ENCODE measurements at places on chromosomes 13 and 19.

DNA sequence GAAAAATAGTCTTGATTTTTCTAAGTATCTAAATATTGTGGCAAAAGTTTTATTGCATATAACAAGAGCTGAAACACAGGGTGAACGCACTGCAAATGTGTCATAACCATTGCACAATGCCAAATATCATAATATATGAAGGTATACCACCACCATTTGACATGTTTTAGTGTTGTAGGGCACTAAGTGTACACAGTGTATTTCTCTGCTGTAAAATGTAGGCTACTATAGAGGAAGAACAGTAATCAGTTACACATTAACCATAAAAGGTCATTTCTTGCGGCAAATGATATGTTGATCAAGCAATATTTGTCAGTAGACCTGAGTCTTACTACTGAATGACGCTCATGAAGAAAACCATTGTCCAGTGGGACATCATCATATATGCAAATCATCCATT, 18.3 kb upstream of the KLF5 start:
- DNase-seq, result no peak

- DNase-seq, result no peak
Observed at GRCh38 chr19:55321466-55322137, 3.5 kb downstream of the TMEM150B start.

DNA sequence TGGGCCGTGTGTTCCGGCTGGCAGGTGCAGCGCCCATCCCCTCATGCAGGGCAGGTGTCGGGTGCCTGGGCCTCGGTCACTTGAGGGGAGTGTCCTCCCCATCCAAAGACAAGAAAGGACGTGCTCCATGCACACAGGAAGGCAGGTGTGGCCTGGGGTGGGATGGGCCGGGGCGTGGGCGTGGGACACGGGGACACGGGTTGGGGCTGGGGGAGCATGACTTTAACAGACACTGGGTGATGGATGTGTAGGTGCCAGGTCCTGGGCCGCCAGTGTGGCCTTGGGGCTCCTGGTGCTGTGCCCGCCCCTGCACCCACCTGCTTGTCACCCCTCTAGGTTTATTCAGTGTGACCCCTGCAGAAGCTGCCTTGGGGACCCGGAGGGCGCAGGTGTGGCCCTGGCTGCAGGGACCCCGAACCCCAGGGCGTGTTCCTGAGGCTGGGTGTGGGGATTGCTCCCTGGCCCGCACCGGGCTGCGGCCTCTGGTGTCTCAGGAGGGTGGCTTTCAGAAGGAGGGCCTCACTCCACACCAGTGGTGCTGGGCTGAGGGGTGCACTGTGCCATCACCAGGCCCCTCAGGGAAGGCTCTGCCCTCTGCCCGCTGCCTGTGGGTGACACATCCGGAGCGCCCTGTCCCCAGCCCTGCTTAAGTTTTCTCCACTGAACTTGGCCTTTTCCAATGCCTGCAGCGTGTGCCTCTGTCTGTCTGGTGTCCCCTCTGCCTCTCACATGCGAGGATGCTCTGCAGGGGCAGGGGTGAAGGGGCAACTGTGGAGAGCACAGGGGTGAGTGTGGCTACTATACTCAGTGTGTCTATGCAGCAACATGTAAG, 5.2 kb downstream of the TMEM255B start:
- DNase-seq, result no peak

DNA sequence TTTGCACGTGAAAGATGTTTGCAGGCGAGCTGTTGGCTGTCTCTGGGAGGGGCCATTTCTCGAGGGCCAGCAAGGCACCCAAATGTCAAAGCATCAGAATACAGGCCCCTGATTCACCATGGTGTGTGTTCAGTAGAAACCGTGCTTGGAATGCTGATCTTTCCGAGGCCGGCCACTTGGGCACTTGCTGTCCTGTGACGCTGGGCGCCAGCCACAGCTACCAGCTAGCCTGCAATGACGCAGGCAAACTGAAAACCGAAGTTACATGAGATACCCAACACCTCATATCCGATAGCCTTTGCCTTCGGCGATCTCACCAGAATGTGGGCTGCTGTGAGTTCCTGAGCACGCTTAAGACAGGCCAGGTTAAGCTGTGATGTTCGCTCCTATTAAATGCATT, 12.0 kb downstream of the THOP1 start:
- DNase-seq, result no peak

DNA sequence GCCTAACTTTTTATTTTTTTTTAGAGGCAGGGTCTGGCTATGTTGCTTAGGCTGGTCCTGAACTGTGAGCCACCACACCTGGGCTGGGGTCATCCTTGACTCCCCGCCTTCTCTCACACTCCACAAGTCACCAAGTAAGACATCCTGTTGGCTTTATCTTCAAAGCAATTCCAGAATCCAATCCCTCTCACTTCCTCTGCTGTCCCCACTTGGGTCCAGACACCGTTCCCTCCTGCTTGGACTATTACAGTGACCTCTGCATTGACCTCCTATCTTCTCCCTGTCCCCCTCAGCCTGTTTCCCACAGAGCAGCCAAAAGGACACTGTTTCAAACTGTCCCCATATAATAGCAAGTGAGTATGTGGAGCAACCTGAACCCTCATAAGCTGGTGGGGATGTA, 4.7 kb upstream of the GNG8 start:
- DNase-seq, result no peak

DNA sequence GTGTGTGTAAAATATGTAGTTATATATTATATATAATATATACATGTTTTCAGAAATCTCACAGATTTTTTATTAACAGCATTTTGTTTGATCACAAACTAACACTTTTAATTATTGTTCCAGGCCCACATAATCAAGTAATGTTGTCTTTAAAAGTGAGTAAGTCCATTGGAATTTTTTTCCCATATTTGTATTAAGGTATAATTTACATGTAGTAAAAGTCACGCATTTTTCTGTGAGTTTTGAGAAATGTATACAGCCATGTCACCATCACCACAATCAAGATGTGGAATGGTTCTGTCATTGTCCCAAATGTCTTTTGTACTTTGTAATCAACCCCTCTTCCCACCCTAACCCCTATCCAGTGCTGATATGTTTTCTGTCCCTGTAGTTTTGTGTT, 120.0 kb upstream of the RFC3 start:
- DNase-seq, result no peak

DNA sequence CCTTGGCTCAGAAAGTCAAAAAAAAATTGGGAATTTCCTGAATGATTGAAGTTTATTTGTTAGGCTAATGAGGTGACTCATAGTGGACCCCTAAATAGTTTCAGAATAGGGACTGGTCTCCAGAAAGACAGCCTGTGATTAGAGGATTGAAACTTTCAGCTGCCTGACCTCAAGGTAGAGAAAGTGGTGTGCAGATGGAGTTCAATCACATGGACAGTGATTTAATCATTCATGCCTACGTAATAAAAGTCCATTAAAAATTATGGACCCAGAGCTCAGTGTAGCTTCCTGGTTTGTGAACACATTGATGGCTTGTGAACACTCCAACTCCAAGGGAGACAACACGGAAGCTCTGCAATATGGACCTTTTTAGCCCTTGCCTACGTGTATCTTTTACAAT, 533.2 kb upstream of the PCDH9 start:
- no peak for DNase-seq

DNA sequence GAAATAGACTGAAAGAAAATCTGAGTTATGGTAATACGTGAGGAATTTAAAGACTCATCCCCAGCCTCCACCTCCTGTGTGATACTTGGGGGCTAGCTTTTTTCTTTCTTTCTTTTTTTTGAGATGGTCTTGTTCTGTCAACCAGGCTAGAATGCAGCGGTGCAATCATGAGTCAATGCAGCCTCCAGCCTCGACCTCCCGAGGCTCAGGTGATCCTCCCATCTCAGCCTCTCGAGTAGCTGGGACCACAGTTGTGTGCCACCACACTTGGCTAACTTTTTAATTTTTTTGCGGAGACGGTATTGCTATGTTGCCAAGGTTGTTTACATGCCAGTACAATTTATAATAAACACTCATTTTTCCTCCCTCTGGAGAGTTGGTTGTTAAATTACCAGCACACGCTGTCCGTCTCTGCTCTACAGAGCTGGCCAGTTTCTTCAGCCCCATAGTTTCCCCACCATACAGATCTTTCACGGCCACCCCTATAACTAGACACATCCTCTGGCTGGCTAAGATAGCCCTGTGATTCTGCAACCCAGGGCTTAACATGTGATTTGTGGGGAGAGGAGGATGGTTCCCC, 4.8 kb downstream of the TNFSF9 start:
- no peak for DNase-seq

- no peak for DNase-seq
Observed at GRCh38 chr13:60175571-60175970, 11.8 kb upstream of the DIAPH3 start.

DNA sequence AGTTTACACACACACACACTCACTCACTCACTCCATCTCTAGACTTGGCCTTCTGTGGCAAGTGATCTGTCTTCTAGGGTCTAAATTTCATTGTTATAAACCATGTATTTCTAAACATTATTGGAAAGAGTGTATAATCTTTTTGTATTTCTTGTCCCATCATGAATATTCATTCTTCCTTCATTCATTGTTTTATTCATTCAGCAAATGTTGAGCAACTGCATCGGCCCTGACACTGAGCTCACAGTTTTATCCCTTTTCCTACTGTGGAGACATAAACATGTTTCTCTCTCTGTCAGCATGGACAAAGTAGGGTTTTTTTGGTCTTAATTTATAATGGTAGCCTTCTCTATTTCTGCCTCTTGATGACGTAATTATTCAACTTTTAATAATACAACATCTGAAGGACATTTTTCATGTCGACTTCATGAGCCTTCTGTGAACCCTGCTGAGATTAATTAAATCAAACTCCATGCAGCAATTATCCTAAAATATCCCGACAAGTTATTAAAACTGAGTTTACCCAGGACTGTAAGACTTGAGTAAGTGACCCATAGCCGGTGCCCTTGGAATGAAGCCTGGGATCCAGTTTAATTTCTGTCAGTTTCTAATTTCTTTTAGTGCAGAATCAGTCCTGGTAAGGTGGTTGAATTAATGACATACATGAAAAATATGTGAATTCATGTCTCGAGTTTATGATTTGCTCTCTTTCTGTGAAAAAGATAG, 7.3 kb downstream of the SPATA13 start:
- DNase-seq, result no peak

GRCh38 chr13:48750588-48751383, 97.1 kb downstream of the CYSLTR2 start:
- no peak for DNase-seq

GRCh38 chr13:30116379-30116778, 191.0 kb downstream of the KATNAL1 start:
- DNase-seq, result no peak

DNA sequence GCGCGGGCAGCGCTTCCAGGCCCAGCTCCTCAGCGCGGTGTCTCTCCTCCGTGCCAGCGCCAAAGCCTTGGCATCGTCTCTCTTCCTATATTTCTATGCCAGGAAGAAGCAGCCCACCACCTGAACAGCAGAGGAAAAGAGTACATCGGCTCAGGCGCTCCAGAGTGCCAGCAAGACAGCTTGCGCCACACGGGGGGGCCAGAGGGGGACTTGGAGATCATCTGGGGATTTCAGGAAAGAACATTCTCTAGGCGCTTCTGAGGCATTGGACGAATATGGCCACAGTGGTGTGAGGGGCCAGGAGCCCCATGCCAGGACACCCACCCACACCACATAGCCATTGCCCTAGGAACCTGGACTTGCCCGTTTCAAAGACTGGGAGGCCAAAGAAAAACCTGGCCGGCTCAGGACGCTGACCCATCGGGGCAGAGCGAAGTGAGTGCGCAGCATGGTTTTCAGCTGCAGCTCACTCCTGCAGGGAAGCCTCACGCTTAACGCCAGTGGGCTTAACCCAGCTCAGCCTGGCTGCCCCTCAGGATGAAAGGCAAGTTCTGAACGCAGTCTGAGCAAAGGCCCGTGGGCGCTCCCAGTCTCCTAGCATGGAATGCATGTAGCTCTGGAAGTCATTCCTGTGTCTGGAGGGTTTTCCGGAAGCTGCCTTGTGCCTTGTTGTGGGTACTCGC, 62.1 kb downstream of the GGACT start:
- DNase-seq, result no peak

GRCh38 chr19:46717034-46717715, at the start of gene PRKD2:
Gene PRKD2 (minus strand): TSS chr19:46717114. CDS start chr19:46716370, 744 bp downstream.
- peak; percentile 86 for DNase-seq

GRCh38 chr19:12696366-12697335, at the start of gene FBXW9:
Gene FBXW9 (minus strand): TSS chr19:12696631. CDS start chr19:12696581, 50 bp downstream.
- DNase-seq, result peak; percentile 98

DNA sequence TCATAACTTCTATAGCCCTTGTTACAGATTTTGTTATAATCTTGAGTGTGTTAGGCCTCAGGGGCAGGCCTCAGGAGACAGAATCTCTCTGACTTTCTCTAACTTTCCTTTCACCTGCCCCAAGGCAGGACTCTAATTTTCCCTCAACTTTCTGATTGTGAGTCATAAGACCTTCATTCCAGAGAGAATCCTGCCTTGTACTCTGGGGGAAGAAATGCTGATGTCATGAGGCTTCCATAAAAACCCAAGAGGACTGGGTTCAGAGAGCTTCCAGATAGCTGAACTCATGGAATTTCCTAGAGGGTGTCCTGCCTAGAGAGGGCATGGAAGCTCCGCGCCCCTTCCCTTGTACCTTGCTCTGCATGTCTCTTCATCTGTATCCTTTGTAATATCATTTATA, 5.3 kb upstream of the KBTBD6 start:
- no peak for DNase-seq

DNA sequence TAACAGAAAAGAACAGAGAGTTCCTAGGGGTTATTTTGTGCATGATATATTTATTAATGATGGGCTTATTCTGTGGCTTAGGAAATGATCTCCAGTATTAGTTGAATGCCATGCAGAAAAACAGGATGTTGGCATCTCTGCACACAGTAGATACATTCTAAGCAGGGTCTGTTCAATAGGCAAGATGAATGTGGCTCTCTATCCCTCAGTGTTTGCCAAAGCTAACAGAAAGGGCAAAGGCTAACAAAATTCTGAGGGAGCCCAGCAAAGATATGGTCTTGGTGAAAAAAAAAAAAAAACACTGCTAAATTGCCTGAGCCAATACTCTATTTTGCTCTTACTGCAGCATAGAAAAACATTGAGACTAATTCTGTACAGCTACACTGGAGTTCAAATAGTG, 1095.8 kb downstream of the UQCRFS1 start:
- DNase-seq, result no peak

GRCh38 chr13:23871616-23872220, 17.5 kb downstream of the MIPEP start:
- DNase-seq, result no peak

DNA sequence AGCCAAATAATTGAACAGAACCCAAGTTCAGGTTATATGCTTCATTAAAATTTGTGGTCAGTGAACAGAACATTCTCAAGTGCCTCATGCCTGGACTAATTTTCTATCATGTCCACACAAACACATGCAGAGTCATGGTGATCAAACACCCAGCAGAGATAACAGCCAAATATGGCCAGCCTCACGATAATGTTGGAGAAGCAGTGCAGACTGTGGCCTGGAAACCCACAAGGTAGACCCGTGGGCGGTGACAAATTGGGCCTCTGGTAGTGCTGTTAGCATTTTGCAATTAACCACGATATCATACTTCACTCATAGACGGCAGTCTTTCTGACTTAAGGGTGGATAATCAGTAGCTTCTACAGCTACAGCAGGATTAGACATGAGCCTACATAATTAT, 35.0 kb upstream of the VWA8 start:
- no peak for DNase-seq

All from effector CD4-positive, alpha-beta T cell (primary cell).